ENCODE measurements at places on chromosomes 7 and 10. TPM values are rescaled to one million over a fixed set of nuclear protein-coding genes. Genes with fewer than 3 reads are reported as not detected.

STAG3 gene
- 1.4 TPM for total RNA-seq

IFIT1 gene
- total RNA-seq: 1.9 TPM

DKK1 gene
- not detected for total RNA-seq

UNCX gene
- total RNA-seq: not detected

ACSL5 gene
- 218 TPM for total RNA-seq

C10orf143 gene
- 3.1 TPM for total RNA-seq

GDF2 gene
- not detected for total RNA-seq

CLDN3 gene
- total RNA-seq: 599 TPM

AVPI1 gene
- total RNA-seq: 34.8 TPM

IRF5 gene
- total RNA-seq: 5.0 TPM

CALD1 gene
- 193 TPM for total RNA-seq

MLXIPL gene
- 9.5 TPM for total RNA-seq

MAP3K8 gene
- total RNA-seq: 6.8 TPM

GALNT17 gene
- total RNA-seq: 0.37 TPM

EPHA1 gene
- 16.0 TPM for total RNA-seq

ZNF22 gene
- total RNA-seq: 17.3 TPM

AOC1 gene
- 308 TPM for total RNA-seq

DLX5 gene
- not detected for total RNA-seq

UCMA gene
- total RNA-seq: not detected

HTR5A gene
- not detected for total RNA-seq

All from colonic mucosa (tissue), 4 donors.